ENCODE measurements at places on chromosomes 6 and 20. TPM values are rescaled to one million over a fixed set of nuclear protein-coding genes. Genes with fewer than 3 reads are reported as not detected.

GRCh38 chr6:157516319-157517026 is 135.5 kb downstream of the ZDHHC14 start:
- no peak for DNase-seq

DNA sequence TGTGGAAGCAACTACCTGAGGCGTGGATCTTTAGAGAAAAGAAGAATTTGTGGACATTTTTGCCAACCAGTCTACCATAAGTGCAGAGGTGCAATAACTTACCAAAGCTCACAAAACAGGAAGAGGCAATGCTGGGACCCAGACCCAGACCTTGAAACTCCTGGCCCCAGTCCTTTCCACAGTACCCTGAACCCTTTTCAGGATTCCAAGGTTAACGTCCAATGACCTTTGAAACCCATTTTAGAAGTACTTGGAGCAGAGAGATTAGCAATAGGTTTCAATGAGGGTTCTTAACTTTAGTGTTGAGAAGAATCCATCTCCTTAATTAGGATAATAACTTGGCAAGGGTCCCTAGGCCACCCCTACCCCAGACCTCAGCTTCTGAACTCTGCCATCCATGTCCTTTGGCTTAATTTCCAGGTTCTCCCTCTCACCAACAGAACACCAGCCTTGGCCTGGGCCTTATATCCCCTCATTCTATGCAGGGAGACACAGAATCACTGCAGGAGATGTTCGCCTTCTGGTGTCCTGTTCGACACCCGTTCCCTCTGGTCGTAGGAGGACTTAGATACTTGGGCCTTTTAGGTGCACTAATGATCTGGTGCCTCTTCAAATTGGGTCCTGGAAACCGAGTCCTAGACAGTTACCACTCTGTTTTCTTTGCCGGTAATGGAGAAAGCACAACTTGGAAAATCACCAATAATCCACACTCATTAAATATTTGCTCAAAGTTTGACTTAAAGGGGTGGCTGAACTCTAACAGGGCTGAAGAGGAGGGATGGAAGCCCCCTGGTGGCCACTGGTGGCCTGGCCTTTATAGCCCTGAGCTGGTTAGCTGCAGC is 40.6 kb downstream of the ISM1 start:
- DNase-seq: peak; percentile 73

GRCh38 chr6:52872031-52872430 is 31.4 kb upstream of the GSTA5 start:
- DNase-seq: no peak

DNA sequence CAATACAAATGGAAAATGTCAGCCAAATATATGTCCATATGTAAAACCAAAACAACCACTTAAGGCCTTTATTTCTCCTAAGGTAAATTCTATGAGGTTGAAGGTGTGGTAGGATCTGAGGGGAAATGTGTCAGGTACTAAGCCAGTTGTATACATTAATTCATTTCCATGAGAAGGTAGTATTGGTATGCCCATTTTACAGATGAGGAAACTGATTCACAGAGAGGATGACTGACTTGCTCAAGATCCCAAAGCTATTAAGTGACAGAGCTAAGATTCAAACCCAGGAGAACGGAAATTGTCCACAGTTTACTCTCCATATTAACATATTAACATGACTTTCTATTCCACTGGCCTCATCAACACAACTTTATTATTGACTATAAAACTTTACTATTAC is 64.1 kb upstream of the MAP7 start:
- no peak for DNase-seq

GRCh38 chr20:3227936-3228749 is 10.8 kb downstream of the SLC4A11 start:
- no peak for DNase-seq

SLC22A7 gene
- polyA plus RNA-seq: not detected

BHLHE23 gene
- polyA plus RNA-seq: not detected
